ENCODE measurements at places on chromosomes 7 and 10. TPM values are rescaled to one million over a fixed set of nuclear protein-coding genes. Genes with fewer than 3 reads are reported as not detected.

Gene LRRC17
- total RNA-seq, result 0.69 TPM

Gene TMEM26
- total RNA-seq, result not detected

Gene CRHR2
- total RNA-seq, result not detected

Gene KMT2C
- 160 TPM for total RNA-seq

Gene PRLHR
- total RNA-seq, result not detected

Gene MINDY4
- total RNA-seq, result 0.49 TPM

Gene SPACDR
- 3.7 TPM for total RNA-seq

Gene PON1
- not detected for total RNA-seq

Gene ADARB2
- 2.9 TPM for total RNA-seq

DNA sequence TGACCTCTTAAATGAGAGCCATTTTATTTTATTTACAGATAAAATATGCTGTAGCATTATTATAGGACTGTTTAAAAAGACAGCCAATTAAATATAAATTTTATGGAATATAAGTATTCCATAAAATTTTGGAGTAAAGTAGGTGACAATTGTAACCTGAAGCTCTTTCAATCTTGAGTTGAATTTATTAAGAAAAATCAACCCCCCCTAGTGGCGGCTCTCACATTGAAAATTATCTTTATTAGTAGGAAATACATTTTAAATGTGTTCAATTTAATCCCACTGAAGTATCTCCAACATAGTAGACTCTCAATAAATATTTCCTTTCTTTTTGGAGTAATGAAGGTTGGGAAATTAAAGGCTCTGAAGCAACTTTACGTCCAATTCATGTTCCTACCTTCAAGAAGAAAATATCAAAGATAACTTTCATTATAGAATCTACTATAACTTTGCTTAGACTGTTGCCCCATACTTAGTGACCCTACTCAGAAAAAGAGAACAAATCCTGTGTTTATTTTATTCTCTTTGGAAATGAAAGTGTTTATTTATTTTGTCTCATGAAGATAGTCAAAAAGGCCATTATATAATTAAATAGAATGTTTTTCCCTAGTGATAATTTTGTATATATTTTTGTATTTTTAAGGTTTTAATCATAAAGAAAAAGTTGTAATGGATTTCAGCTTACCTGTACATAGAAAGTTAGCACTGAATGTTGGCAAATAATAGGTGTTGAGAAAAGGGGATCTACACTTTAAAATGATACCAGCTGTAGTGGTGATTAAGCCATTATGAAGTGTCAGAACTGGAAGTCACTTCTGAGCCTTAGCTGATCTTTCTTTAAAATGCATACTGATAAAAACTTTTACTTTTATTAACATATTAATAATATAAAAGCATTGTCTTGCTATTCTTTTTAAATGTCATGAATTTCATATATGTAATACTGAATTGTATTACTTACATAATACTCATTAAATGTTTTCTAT, 3.3 kb downstream of the AHR start:
- H3K27me3 ChIP-seq, result no peaks in the 10 kb centered on the region
- DNase-seq, result peak; percentile 71
- peak overlapping the region; percentile 99 for H3K4me3 ChIP-seq
- H3K27ac ChIP-seq, result peak overlapping the region; percentile 93
- peaks cover 69% of the 10 kb centered on the region for H3K4me1 ChIP-seq

GRCh38 chr10:6542999-6543430, 37.1 kb downstream of the PRKCQ start:
- H3K27ac ChIP-seq, result peak overlapping the region; percentile 92
- H3K27me3 ChIP-seq, result no peaks in the 10 kb centered on the region
- peaks cover 7% of the 10 kb centered on the region for H3K36me3 ChIP-seq
- H3K4me3 ChIP-seq, result peak overlapping the region; percentile 79

- H3K36me3 ChIP-seq, result peaks cover 4% of the 10 kb centered on the region
- DNase-seq, result no peak
- no peak overlapping the region for H3K27ac ChIP-seq
- no peaks in the 10 kb centered on the region for H3K4me1 ChIP-seq
- H3K4me3 ChIP-seq, result no peak overlapping the region
Measured at GRCh38 chr7:66748791-66749190, 8.3 kb downstream of the RABGEF1 start.

DNA sequence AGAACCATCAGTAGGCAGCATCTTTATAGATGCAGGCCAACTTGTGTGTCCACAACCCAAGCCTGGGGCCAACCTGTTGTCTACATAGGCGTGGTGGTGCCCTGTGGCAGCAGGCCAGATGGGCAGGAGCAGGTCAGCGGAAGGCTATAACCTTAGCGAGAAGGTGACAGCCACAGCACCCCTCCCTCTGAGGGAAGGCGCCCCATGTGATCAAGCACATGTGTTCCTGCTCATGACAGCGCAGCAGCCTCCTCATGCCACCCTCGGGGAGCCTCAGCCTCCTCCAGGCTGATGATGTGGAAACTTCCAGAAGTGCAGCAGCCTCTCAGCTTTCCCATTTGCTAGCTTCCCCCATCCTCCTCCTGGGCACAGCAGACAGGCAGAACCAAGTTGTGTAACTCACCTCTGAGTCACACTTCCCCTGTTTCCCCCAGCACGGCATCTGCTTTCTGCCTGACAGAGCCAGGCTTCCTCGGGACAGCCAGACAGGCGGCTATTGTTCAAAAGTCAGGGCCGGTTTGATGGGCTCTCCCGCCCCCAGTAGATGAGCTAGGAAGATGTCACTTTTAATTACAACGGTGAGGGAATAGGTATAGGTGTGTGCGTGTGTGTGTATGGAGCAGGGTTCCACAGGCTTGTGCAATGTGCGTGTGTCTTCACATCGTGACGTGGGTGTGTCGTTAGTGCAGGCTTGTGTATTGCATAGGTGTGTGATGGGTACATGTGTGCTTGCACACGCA, 312.0 kb upstream of the ZMIZ1 start:
- no peaks in the 10 kb centered on the region for H3K4me1 ChIP-seq
- no peak overlapping the region for H3K27ac ChIP-seq
- no peaks in the 10 kb centered on the region for H3K27me3 ChIP-seq
- no peaks in the 10 kb centered on the region for H3K36me3 ChIP-seq
- H3K4me3 ChIP-seq, result no peak overlapping the region

- H3K4me1 ChIP-seq, result no peaks in the 10 kb centered on the region
- H3K27ac ChIP-seq, result no peak overlapping the region
- H3K27me3 ChIP-seq, result peaks cover 4% of the 10 kb centered on the region
- DNase-seq, result no peak
Measured at GRCh38 chr10:59995862-59996261, 89.5 kb upstream of the CCDC6 start.

GRCh38 chr10:95819620-95820329, 63.8 kb downstream of the ENTPD1 start:
- DNase-seq, result no peak
- peak overlapping the region; percentile 38 for H3K27ac ChIP-seq
- no peaks in the 10 kb centered on the region for H3K36me3 ChIP-seq
- peak overlapping the region; percentile 21 for H3K4me3 ChIP-seq
- H3K4me1 ChIP-seq, result peaks cover 14% of the 10 kb centered on the region

GRCh38 chr7:1858435-1859265, 188.6 kb downstream of the ELFN1 start:
- H3K4me1 ChIP-seq, result peaks cover 14% of the 10 kb centered on the region
- H3K36me3 ChIP-seq, result no peaks in the 10 kb centered on the region
- no peak for DNase-seq

DNA sequence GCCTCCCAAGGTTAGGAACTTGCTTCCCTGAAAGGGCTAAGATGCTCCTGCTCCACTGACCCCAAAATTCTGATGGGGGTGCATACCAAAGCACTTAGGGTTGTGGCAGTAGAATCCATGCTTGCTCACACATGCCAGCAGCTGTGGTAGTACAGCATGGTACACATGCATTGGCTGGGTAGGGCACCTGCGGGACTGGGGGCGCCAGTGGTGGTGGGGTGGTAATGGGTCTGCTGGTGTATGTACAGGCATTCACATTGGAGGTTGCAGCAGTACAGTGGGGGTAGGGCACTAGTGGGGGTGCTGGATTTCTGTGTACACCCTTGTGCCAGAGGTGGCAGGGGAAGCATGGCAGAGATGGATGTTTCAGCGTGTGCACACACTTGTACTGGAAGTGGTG, 72.3 kb upstream of the TAS2R16 start:
- H3K4me1 ChIP-seq, result no peaks in the 10 kb centered on the region
- no peak overlapping the region for H3K4me3 ChIP-seq
- DNase-seq, result no peak

DNA sequence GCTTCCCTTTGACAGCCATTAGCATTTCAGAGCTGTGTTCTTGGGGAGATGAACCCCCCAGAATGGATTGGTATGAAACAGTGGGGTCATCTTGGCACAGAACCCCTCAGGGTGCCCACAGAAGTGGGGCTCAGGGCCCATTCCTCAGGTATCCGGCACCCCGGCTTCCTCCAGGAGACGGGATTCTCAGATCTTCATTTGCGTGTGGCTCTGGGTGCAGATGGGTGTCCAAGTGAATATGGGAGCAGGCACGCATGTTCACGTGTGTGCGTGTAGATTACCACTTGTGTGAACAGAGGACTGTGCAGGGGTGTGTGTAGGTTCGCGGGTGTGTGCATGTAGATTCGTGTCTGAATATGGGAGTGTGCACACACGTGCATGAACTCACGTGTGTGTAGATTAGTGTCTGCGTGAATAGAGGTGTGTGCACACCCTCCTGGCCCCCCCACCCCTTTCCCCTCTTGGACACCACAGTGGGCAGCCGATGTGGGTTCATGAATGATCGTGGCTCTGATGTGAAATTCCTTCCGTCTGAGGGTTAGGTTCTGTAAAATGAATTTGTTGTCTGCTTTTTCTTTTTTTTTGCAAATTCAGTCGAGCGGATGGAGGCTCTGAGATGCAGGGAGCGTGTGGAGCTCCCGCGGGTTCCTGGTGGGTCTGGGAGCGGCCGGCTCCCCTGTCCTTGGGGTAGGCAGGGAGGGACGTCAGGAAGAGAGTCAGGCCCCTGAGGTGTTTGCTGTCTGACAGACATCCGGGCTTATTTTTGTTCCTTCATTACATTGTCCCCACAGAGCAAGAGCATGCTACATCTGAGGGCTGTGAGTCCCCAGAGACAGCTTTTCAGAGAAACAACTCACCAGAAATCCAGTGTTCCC, 7.4 kb downstream of the ELFN1 start:
- no peak overlapping the region for H3K27ac ChIP-seq
- no peaks in the 10 kb centered on the region for H3K4me1 ChIP-seq
- no peaks in the 10 kb centered on the region for H3K36me3 ChIP-seq
- no peak overlapping the region for H3K4me3 ChIP-seq
- no peak for DNase-seq
- H3K27me3 ChIP-seq, result no peaks in the 10 kb centered on the region

DNA sequence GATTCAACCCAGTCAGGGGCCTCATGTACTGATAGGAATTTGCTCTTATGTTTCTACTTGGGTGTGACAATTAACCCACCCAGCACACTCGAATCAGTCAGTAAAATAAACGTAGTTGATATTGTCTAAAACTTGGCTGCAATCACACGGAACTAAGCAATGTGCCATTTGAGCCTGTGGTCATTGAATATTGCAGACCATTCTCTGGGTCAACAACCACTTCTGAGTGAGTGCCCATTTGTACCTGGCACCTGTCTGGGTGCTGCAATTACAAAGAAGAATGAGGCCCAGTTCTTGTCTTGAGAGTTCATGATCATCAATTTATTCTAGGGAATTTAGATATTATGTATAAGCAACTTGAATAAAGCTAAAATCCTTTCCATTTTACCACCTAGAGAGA, 29.8 kb downstream of the NPY start:
- no peaks in the 10 kb centered on the region for H3K4me1 ChIP-seq
- no peak for DNase-seq
- H3K27ac ChIP-seq, result no peak overlapping the region
- H3K27me3 ChIP-seq, result no peaks in the 10 kb centered on the region
- no peaks in the 10 kb centered on the region for H3K36me3 ChIP-seq

DNA sequence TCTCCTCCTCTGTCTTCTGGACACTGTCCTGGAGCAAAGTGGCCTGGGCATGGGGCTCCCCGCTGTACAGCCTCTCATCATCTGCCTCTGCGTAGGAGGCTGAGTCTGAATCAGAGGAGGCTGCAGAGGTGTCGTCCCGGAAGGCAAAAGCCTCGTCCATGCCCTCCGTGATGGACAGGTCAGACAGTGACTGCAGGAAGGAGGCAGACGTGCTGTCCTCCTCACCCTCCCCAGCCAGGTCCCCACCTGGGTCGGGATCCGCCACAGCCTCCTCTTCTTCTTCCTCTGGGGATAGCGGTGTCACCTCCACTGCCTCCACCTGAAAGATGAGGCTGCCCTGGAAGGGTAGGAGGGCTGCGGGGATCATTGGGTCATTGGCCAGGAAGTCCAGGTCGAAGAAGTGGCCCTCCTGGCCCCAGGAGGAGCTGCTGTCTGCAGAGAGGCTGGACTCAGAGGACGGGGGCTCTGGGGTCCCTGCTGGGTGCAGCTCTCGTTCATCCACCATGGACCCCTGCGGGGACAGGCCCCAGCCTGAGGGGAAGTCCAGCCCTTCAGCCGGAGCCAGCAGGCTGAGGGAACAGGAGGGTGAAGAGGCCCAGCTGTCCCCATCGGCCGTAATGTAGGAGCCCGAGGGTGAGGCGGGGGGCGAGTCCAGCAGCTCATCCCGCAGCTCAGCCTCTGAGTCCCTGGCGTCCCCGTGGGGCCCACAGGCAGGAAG, 3.7 kb downstream of the NACAD start:
- no peaks in the 10 kb centered on the region for H3K36me3 ChIP-seq
- H3K27ac ChIP-seq, result no peak overlapping the region
- DNase-seq, result no peak
- no peaks in the 10 kb centered on the region for H3K27me3 ChIP-seq

- peaks cover 1% of the 10 kb centered on the region for H3K27me3 ChIP-seq
- H3K27ac ChIP-seq, result no peak overlapping the region
- H3K36me3 ChIP-seq, result no peaks in the 10 kb centered on the region
- no peak for DNase-seq
- H3K4me3 ChIP-seq, result no peak overlapping the region
Measured at GRCh38 chr10:112235920-112236319, 47.3 kb upstream of the TECTB start.

- no peak overlapping the region for H3K4me3 ChIP-seq
- no peak for DNase-seq
- no peaks in the 10 kb centered on the region for H3K27me3 ChIP-seq
Measured at GRCh38 chr10:49634069-49634660, 20.3 kb downstream of the CHAT start.

- peaks cover 6% of the 10 kb centered on the region for H3K27me3 ChIP-seq
- no peak overlapping the region for H3K4me3 ChIP-seq
- no peak overlapping the region for H3K27ac ChIP-seq
- H3K36me3 ChIP-seq, result no peaks in the 10 kb centered on the region
- H3K4me1 ChIP-seq, result no peaks in the 10 kb centered on the region
- DNase-seq, result no peak
Measured at GRCh38 chr7:121030308-121030707, 41.8 kb downstream of the CPED1 start.

Data from CD4-positive, CD25-positive, alpha-beta regulatory T cell (primary cell).